ENCODE measurements at places on chromosomes 12 and 14. TPM values are rescaled to one million over a fixed set of nuclear protein-coding genes. Genes with fewer than 3 reads are reported as not detected.

DNA sequence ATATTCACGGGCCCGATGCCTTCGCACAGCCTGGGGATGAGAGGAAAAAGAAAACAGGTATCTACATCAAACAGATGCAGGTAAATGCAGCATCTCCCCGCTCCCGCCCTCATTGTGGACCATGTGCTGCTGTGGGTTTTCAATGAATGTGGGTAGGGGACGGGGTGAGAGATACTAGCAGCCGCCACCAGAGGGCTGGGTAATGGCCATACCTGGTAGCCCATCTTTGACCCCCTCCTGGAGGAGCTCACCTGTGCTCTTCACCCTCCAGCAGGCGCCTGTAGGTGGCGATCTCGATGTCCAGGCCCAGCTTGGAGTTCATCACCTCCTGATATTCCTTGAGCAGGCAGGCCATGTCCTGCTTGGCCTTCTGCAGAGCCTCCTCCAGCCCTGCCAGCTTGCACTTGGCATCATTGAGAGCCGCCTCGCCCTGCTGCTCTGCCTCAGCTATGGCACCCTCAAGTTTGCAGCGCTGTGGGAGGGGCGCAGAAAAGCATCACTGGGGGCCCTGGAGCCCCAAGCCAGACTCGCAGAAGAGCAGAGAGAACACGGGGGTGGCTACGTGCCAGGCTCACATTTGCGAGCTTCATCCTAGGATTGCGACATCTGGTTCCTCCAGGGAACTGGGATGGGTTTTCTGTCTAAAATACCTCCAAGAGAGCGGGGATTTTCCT, 10.2 kb downstream of the KRT82 start:
- no peak for DNase-seq

DNA sequence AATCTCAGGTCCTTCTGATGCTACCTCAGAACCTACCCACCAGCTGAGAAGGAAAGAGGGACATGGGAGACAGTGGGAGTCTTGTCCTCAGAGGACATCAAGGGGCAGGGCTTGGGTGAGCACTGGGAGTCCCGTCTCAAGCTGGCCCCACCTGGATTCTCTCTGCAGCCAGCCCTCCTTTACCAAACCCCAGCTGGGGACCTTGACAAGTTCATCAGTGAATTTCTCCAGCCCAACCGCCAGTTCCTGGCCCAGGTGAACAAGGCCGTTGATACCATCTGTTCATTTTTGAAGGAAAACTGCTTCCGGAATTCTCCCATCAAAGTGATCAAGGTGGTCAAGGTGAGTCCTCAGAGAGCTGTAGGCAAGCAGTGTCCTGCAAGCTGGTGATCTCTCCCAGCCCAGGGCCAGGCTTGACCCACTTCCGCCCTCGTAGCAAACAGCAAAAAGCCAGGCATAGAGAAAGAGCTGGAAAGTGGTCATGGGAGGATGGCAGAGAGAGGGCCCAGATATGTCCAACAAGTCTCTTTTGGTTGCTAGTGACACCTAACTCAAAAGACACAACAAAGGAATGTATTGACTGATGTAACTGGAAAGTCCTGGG, 14.2 kb upstream of the OAS2 start:
- DNase-seq: no peak

GRCh38 chr12:49367381-49368239, at the start of gene SPATS2:
TSS of gene SPATS2 (plus strand) at chr12:49367462. CDS start at chr12:49461013, 93,551 bp downstream.
- DNase-seq: no peak

The LGR5 gene
- total RNA-seq: 1.6 TPM
